ENCODE measurements at places on chromosomes 11 and 22.

DNA sequence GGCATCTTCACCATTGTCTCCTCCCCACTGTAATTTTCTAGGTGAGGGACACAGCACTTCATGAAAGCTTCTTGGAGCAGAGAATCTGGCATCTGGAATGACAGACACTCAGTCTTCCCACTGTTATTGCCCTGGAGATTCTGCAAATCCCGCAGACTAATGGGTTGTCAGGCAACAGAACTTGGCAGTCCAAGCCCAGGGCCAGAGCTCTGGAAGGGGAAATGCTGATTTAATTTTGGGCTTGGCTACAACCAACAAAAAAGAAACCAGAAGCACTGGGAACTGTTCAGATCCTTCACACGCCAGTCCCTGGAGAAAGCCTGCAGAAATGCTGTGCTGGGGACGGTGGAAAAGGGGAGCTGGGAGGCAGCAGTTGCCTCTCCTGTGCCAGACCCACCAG, 71.5 kb upstream of the BID start:
- DNase-seq: peak; percentile 8

- no peak for DNase-seq
Observed at GRCh38 chr11:120978701-120979100, 45.2 kb upstream of the TBCEL start.

DNA sequence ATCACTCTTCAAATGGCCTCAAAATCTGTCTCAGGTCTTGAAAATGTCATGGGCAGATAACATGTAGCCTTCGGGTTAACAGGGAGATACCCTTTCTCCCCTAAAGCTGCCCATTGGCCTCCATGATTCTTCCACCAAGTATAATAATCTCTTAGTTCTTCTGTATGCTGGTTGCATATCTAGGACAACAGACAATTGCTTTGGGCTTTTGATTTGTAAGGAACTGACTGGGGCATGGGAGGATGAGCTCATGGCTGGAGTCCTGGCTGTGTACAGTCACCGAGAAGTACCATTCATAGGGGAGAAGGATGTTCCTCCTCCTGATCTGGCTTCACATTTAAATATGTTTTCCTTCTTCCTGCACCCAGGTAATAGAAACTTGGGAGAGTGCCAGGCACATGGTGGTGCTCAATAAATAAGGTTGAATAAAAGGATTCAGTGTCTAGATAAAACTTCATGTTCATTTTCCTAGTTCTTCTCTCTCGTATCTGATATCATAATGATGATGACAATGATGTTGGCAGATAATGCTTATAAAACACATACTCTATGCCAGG, 2.8 kb upstream of the AMPD3 start:
- DNase-seq: no peak

DNA sequence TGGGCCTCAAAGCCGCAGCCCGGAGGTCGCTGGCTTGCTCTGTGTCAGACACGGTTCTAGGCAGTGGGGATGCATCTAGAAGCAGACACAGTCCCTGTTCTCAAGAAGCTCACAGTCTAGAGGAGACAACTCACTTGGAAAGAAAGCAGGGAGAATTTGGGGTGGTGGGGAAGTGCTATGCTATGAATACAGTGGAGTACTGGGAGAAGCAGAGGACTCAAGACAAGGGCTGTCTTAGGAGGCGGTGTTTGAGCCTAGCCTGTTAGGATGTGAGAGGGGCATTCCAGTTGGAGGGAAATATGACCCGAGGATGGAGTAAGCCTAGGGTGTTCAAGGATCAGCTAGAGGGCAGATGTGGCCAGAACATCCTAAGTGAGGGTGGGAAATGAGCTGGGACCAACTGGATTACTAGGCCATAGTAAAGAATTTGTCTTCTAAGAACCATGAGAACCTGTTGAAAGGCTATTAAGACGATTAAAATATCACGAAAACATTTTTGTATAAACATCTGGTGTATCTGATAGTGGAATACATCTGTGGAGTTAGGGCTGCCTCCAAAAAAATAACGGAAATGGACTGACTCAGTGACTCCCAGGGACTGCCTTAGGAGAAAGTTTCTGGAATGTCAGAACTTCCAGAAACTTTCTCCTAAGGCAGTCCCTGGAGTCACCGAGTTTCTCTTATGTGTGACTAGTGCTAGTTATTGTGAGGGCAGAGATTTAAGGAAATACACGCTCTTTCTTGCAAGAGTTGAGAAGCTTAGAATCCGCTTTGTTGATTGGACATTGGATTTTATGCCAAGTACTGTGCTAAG, 1.1 kb upstream of the PITPNB start:
- peak; percentile 77 for DNase-seq

GRCh38 chr11:56950510-56950909, 38.2 kb upstream of the OR5AK2 start:
- no peak for DNase-seq

DNA sequence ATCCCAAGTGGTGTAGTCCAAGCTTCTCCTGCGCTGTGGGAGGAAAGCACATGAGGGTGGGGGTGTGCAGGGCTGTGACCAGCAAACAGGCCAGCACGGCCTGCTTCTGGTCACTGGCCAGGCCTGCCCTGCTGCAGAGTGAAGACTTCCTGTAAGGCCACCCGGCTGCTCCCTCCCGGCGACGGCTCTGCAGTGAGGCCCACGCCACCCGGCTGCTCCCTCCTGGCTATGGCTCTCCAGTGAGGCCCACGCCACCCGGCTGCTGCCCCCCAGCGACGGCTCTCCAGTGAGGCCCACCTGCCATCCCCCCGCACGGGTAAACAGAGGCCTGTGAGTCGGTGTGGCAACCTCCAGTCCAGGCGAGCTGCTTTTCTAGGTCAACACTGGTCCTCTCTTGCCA, 31.4 kb upstream of the BRSK2 start:
- DNase-seq: no peak

- peak; percentile 40 for DNase-seq
Observed at GRCh38 chr11:92268546-92268945, 43.9 kb downstream of the FAT3 start.

- peak; percentile 84 for DNase-seq
Observed at GRCh38 chr11:19988598-19988997, 171.7 kb downstream of the DBX1 start.

- DNase-seq: no peak
Observed at GRCh38 chr22:46594947-46595298, 25.3 kb upstream of the GRAMD4 start.

- no peak for DNase-seq
Observed at GRCh38 chr11:73551677-73552076, 46.2 kb downstream of the FAM168A start.

- DNase-seq: no peak
Observed at GRCh38 chr11:32527261-32528175, 56.1 kb upstream of the EIF3M start.

DNA sequence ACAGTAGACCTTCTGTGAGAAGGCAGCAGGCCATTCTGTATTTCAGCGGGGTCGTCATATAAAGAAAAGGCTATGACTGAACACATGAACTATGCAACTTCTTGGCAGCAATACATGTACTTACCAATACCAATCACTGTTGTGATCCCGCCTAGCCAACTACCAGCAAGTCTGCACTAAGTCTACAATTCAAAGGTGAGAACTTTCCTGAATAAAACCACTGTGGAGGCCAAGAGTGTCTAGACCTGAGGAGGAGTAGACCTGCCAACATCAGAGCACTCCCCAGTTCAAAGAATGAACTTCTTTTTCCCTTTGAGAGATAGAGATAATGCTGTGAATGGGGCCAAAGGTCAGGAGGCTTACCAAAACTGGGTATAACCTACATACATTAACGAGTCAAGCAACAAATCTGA, 108.2 kb downstream of the SIK3 start:
- peak; percentile 87 for DNase-seq

- DNase-seq: no peak
Observed at GRCh38 chr22:43236411-43237166, 49.7 kb upstream of the TTLL12 start.

DNA sequence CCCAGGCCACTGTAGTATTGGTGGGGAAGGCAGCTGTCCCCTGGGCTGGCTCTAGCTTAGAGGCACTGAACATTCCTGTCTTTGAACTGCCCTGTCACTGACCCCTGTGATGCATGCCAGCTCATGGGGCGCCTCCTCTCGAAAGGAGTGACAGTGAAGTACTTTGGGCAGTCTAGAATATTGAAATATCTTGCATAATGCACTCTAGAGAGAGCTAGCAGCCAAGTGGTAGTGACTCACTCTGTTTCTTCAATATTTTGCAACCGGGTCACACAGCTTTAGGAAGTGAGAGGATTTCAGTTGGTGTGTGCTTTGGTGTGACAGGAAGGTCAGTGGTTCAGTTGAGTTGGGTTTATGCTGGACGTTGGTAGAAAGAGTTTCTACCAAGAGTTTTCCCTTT, 35.5 kb upstream of the ST14 start:
- DNase-seq: peak; percentile 85

- DNase-seq: no peak
Observed at GRCh38 chr11:47413351-47413750, 5.0 kb downstream of the SLC39A13 start.

DNA sequence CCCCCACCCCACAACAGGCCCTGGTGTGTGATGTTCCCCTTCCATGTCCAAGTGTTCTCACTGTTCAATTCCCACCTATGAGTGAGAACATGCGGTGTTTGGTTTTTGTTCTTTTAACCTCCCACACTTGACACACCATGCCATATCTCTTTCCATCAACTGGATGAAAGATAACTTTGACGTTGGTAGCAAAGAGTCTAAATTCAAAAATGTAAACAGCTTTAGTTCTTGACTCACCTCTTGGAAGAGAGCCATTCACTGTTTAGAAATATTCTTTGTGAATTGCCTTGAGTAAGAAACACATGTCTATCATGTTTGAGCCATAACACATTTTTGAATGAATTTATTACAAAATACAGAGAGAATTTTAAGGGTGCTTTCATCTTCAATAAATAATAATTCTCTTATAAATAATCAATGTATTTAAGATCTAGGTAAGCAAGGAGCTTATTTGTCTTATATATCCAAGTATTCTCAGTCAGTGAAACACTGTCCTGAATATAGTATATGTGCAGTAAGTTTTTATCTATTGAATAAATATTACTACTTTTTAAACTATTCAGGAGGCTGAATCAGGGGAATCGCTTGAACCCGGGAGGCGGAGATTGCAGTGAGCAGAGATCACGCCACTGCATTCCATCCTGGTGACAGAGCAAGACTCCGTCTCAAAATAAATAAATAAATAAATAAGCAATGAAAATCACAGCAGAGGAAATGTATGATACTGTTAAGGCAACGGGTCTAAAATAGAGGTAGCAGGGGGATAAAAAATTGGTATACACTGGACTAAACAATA, 6.7 kb downstream of the CARD18 start:
- DNase-seq: peak; percentile 57

GRCh38 chr22:32579529-32580220, 105.1 kb downstream of the FBXO7 start:
- DNase-seq: no peak

GRCh38 chr11:47564933-47565339, 463 bp upstream of the PTPMT1 start:
- no peak for DNase-seq

DNA sequence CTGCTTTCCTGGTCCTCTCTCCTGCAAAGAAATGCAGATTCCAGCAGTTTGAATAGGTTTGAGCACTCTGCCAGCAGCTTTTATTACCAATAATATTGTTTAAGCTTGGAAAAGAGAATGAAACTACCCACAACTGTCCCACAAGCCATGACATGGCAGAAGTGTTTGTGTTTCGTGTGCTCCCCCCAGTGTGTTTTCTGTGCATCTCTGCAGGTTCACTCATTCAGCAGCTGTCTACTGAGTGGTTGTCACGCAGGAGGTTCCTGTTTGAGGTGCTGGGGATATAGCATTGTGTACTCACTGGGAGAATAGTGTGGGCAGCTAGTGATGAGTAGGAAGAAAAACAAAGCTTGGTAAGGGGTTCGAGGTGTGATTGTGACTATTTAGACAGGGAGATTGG, 55.3 kb upstream of the SUSD2 start:
- no peak for DNase-seq

DNA sequence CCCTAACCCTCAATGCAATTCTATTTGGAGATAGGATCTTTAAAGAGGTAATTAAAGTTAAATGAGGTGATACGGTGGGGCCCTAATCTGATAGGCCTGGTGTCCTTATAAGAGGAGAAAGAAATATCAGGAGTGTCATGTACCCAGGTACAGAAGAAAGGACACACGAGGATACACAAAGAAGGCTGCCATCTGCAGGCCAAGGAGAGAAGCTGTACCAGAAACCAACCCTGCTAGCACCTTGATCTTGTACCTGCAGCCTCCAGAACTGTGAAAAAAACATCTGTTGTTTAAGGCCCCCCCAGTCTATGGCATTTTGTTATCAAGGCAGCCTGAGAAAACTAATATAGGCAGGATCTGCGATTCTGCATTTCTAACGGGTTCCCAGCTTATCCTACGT, 44.2 kb downstream of the FBXO7 start:
- no peak for DNase-seq

DNA sequence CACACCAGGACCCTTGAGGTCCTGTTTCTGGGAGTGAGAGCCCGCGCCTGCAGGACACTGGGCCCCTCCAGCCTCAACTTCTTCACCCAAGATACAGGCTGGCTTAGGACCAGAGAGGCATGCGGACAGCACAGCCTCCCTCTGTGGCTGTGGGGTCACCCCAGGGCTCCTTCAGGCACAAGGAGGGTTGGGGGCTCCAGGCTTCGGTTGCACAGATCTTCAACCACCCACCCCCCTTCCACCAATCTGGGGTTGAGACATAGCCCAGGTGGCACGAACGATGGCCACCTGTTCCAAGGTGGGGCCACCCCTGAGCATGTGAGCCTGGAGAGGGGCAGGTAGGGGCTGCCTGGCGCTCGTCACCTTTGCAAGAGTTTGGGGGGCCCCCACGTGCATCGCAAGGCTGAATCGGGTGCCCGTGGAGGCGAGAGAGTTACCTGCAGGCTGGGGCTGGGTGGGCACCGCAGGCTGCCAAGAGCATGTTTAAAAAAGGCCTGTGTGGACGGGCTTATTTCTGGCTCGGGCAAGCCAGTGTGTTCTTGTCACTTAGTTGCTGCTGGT, 1.2 kb downstream of the ZDHHC8 start:
- no peak for DNase-seq

DNA sequence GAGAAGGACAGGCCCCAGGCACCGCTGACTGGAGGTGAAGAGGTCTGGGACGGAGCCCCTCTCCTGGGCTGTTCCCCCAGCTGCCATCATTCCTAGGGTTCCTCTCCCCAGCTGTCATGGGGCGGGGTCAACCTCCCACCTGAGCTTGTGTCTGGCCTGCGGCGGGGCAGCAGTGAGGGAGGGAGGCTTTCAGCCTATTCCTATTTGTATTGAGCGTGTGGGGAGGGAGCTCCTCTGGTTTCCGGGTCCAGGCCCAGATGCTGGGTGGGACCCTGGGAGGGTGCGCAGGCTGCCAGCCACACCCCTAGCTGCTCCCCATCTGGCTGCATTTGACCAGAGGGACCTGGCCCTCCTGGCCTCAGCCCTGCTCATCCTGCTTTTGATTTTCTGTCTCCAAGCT, 13.7 kb downstream of the TSPAN4 start:
- no peak for DNase-seq

DNA sequence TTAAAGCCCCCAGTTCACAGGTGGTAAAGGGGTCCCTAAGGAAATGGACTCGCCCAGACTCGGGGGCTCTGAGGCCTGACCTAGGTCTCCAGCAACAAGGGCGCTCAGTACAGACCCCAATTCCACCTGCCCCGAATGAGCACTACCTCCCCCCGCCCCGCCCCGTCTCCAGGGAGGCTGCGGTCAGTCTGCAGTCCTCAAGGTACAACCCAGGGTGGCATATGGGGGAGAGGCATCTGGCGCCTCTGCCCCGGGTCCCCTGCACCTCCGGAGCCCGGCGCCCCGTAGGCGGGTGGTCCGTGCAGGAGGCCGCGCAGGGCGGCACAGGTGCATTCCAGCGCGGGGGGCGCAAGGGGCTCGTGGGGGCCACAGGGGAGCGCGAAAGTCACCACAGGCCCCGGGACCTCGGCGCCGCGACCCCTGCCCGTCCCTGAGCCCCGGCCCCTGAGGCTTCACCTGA, 361 bp downstream of the CTSD start:
- no peak for DNase-seq

- DNase-seq: peak; percentile 94
Observed at GRCh38 chr11:12606597-12606996, 67.6 kb upstream of the TEAD1 start.

Data from fibroblast of skin of right biceps (primary cell).